ENCODE measurements at places on chromosomes 1 and 21.
A peak's percentile ranks its signal among the peaks of the same experiment; 100 is the strongest.

DNA sequence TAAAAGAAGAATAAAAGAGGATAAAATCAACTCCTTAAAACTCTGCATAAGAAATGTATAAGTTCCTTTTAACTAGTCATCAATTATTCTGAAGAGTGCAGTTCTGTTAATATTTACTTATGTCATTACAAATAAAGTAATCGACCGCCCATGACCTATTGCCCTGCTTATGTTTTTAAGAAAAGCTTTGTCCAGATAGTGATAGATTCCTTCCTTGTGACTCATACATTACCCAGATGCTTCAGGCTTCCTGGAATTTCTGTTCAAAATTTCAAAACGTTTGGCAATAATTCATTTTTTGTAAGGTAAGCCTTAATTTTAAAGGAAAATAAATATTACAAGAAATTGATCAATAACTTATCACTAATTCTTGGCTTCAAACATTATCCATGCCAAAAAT, 918.2 kb upstream of the ADGRL2 start:
- no peak for DNase-seq

- DNase-seq: no peak
Observed at GRCh38 chr1:186091222-186091720, 283.8 kb downstream of the TPR start.

DNA sequence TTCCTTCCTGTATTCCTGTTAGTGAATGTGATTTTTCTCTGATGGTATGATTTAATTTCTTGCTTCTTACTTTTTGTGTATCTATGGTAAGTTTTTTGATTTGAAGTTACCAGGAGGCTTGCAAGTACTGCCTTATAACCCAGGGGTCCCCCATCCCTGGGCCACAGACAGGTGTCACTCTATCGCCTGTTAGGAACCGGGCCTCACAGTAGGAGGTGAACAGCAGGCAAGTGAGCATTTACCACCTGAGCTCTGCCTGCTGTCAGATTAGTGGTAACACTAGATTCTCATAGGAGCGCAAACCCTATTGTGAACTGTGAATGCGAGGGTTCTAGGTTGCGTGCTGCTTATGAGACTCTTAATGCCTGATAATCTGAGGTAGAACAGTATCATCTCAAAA, 143.3 kb downstream of the RPS6KC1 start:
- DNase-seq: no peak

GRCh38 chr1:29473161-29473855, 237.0 kb downstream of the PTPRU start:
- no peak for DNase-seq

DNA sequence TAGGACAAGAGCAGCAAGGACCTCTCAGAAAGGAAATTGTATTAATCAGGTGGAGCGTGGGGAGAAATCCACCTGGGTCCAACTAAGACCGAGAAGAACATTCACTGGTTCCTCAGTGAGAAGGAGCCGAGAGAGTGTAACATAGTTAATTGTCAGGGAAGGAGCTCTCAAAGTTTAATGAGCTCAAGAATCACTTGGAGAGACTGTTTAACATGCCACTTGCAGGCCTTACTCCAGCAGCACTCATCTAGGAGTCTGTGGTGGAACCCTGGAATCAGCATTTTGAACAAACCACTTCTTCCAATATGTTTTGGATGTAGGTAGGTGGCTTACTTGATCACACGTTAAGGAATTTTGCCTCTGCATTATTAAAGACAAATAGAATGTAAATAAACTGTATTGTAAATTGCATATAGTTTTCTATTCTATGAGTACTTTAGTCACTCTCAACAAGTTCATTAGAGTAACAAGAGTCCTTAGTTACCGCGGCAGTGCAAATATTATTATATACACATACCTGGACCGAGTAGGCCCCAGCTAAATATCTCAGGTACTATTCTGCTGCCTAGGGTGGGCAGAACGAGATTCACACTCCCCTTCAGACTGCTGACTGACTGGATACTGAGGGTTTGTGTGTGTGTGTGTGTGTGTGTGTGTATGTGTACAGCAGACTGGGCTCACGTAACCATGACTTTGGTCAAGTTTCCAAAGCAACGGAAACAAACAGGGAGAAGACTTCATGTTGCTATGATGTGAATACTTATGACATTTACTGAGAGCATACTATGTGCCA, 203.2 kb upstream of the USP24 start:
- no peak for DNase-seq

- no peak for DNase-seq
Observed at GRCh38 chr1:40710581-40711315, 19.2 kb downstream of the NFYC start.

GRCh38 chr1:75174031-75174760, 40.0 kb downstream of the LHX8 start:
- DNase-seq: no peak

DNA sequence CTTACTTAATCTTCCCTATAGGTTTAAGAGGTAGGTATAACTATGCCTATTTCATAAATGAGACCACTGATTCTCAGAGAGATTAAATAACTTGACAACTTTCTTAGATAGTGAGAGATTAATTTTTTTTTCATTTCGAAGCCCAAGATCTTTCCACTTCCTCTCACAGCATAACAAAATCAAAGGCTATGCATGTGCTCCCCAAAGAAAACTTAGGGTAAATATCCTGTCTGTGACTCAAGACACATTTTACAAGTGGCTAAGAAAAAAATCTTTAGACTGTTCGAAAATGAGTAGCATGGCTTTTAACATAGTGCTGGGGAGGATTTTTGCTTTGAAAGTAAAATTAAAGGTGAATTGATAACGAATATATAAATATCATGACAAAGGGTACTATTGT, 8.2 kb upstream of the C1orf141 start:
- DNase-seq: no peak

GRCh38 chr1:65050735-65051134, 84.4 kb upstream of the JAK1 start:
- DNase-seq: no peak

DNA sequence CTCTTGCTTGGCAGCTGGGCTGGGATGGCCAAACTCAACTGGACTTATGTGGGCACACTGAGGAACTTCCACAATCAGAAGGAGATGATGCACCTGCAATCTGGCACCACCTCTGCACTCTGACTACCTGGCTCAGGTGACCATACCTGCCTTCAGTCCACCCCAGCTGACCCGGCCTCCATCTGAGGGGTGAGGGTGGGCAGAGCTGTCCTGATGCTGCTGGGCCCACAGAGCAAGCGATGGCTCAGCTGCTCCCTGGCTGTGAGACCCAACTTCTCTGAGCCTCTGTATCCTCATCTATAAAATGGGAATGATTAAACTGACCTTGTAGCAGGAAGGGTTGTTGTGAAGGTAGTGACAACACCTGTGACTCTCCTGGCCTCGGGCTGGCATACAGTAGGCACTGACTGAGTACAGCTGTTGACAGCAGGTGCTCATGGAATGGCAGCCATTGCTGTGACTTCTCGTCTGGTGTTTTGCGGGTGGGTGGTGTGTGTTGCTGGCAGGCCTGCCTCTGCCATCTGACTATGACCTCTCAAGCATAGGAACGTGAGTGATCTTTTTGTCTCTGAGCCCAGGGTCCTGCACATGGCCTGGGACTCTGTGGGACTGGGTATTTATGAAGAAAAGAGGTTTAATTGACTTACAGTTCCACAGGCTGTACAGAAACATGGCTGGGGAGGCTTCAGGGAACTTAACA, 438.5 kb downstream of the PTPRU start:
- DNase-seq: no peak

GRCh38 chr1:32907435-32907834, 6.2 kb upstream of the TMEM54 start:
- DNase-seq: no peak

GRCh38 chr1:30801771-30802198, 44.2 kb upstream of the LAPTM5 start:
- DNase-seq: peak; percentile 79

DNA sequence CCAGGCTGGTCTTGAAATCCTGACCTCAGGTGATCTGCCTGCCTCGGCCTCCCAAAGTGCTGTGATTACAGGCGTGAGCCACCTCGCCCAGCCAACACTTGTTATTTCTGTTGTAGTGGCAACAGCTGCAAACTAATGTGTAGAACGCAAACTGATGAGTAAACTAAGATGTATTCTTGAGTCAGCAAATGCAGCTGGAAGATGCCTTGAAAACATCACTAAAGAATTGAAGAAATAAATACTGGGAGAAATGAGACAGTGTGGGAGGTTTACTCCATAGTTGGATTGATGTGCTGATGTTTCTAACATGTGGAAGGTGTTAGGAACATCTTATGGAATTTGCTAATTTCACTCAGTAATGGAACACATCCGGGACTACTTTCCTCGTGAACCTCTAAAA, 61.3 kb upstream of the KCNE2 start:
- DNase-seq: no peak

GRCh38 chr1:42142894-42143675, 10.1 kb upstream of the GUCA2B start:
- no peak for DNase-seq

- no peak for DNase-seq
Observed at GRCh38 chr1:112840631-112841624, 115.1 kb downstream of the SLC16A1 start.

- peak; percentile 43 for DNase-seq
Observed at GRCh38 chr1:63327417-63328054, 5.2 kb downstream of the FOXD3 start.

- DNase-seq: no peak
Observed at GRCh38 chr1:179061360-179062282, 20.2 kb upstream of the TOR3A start.

DNA sequence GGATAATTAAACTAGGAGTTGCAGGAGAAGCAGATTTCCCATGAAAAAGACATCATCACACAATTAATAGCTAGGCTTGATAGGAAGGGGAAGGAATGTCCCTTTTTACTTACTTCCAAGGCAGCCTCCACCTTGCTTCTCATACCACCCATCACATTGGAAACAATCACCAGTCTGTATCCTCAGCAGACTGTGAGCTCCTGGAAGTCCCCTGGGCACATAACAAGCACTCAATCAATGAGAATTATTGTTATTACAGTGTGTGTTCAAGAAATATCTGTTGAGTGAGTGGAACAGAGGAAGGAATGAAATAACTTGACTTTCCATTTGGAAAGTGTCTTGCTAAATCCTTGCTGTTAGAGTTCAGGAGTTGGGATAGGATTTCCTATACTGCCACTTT, 36.2 kb downstream of the HIVEP3 start:
- DNase-seq: no peak

DNA sequence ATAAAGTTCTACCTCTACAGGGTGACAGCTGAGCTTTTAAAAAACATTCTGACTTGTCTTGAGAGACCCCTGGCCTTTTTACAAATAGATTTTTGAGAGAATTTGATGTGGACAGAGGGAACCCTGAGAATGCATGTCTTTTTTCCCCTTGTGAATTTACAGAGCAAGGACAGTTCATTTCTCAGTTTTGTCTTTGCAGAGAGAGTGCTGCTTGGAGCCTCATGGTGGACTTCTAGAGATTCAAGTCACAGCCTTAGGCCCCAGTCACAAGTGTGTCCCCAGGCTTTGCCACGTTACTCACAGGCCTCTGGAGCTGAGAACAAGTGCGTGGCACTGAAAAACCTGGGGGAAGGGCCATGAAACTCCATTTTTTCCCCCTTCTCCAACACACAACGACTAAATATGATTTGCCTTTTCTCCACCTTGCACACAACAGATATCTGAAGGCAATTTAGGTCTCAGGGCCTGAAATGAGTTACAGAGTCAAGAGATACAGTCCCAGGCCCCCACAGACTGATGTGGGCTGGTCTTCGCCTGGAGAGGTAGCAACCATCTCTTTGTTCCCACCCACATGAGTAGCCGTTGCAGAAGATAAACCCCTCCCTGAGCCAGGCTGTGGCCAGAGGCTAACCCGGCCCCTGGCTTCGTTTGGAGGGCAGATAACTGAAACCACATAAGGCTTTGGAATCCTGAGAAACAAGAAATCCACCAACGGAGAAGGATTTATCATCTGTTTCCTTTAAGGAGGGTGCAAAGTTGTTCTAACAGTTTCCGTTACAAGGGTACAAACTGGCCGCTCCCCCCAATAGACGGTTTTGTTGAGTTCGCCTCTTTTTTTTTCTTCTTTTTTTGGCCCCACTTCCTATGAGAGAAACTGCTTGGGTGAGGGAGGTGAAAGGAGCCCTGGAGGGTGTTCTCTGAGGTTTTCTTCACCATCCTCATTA, 1.0 kb upstream of the PIGV start:
- DNase-seq: peak; percentile 43

DNA sequence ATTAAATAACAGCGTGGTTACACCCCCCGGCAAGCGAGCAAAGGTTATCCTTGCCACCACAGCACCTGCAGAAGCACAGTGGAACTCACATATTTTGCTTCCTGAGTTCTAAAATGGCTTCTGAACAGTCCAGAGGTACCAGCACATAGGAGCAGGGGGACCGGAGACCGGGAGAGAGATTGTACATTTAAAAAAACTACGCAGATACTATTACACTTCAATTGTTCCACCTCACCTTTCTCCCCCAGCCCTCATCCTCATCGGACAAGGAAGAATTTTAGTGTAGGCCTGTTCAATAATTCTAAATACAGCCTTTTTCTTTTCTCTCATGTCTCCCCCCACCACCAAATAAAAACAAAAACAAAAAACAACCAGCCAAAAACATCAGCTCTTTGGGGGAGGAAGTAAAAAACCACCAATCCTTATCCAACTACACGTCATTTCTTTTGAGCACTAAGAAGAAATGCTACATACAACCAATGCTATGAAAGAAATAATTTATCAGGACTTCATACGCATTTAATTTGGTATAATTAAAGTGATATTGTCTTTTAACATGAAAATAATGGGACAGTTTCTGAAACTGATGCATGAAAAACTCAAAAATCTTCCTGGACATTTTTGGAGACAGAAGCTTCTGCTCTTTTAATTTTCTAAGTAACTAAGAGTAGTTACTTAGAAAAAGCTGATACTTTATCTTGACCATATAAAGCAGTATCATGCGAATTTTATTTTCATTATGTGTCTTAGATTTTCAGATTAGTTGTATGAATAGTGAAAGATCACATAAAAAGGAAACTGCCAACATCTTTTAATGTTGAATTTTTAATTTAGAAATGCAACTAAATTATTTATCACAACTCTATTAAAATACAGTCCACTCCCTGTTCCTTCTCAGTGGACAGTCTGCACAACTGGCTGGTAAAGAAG, 9.1 kb downstream of the CDKN2C start:
- no peak for DNase-seq

DNA sequence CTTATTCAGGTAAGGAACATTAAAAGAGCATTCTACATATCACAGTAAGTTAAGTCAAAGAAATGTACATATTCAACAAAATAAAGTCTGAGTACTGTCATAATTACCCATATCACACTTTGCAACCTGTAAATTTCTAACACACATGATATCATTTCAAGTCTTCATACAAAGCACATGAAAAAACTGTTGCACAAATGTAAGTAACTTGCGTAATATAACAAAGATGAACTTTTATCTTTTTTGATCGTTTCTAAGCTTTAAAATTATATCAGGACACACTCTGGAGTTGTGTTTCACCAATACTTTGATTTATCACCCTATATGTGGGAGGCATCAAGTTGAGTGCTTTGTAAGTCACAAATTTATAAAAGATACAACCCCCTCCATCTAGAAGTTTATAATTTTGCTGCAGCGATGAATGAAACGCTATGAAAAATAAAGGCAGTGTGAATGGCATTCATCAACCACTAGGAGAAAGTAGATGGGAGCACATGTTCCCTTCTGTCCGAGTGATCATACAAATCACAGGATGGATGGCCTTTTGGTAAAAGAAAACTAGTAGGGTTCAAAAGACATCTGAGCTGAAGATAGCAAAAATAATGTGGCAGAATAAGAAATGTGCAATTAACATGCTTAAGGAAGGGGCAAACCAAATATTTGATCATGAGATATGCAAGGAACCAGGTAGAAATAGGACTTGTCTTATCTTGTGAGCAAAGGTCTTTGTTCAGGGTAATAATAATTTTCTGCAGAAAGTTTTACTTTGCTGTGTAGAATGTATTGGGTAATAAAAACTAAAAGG, 27.5 kb downstream of the NRIP1 start:
- DNase-seq: no peak

GRCh38 chr1:34924759-34925555, 4.5 kb downstream of the DLGAP3 start:
- peak; percentile 24 for DNase-seq

Measured in tibial nerve (tissue), 4 donors.